RKO (cell line): ENCODE measurements at places on chromosomes 2 and 18.
A peak's percentile ranks its signal among the peaks of the same experiment; 100 is the strongest.

DNA sequence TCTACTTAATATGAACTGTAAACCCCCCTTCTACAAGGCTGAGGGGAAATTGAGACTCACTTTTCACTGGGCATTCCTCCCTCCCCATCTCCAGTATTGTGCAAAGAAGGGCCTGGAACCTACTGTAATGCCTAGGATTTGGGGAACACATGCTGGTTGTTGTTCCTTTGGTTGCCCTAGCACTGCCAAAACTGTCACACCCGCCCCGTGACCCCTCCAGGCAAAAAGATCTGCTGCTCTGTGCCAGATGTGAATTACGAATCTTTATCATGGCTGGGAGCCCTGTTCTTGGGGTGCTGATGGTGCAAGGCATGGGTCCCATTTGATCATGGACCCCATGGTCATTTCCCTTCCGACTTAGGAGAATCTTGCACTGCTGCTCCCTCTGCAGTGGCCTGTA, 95.4 kb downstream of the CABLES1 start:
- DNase-seq: no peak

DNA sequence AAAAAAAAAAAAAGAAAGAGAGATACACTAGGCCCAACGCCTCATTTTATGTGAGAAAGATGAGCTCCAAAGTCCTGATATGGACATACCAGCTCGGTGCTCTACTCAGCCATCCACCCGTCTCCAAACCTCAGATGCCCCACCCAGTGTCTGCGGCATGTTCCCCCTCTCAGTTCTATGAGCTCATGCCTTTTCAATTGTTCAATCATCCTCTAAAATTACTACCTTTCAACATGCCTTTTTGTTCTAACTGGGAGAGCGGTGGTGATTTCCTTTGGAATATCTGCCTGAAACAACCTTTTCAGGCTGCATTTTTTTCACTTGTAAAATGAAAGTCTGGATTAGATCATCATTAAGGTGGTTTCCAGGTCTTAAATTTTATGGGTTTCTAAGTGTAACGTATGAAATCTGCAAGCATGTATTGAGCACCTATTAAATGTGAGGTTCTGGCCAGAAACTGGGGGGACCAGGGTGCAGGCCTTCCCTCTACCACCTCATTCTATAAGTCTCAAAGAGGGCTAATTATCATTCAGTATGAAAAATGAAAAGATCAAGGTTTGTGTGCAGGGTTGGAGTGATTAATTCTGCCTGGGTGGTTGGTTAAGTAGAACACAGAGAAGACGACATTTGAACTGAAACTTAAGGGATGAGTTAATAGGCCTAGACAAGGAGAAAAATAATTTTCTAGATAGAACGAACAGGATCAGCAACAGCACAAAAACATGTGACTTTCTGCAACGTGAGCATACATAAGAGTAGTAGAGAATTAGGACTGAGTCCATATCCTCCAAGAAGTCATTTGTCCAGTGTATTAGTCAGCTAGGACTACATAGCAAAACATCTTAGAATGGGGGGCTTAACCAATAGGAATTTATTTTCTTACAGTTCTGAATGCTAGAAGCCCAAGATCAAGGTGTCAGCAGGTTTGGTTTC, 87.4 kb upstream of the GLS start:
- no peak for DNase-seq

- DNase-seq: no peak
Observed at GRCh38 chr2:62202019-62202722, 6.3 kb downstream of the B3GNT2 start.

- DNase-seq: peak; percentile 17
Observed at GRCh38 chr2:190409616-190410015, 1.5 kb downstream of the MFSD6 start.

DNA sequence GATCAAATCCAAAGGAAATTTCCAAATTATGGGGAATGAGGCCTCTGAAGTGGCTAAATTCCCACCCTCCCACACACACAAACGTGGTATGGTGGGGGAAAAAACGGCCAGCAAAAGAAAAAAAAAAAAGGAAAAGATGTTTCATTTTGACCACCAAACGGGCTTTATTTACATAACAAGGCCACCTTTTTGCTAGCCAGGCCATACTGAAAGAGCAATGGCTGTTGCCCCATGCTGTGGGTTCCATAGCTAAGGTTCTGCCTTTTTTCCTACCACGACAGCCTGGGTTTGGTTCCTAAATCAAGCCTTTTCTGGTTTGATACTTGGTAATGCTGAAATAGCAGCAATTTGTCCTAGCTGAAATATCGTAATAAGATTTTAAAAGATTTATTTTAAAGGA, 14.0 kb upstream of the IL1B start:
- DNase-seq: no peak

- DNase-seq: no peak
Observed at GRCh38 chr2:198630384-198630783, 826.0 kb downstream of the PLCL1 start.

- DNase-seq: peak; percentile 27
Observed at GRCh38 chr18:27298214-27298804, 113.2 kb upstream of the CHST9 start.

DNA sequence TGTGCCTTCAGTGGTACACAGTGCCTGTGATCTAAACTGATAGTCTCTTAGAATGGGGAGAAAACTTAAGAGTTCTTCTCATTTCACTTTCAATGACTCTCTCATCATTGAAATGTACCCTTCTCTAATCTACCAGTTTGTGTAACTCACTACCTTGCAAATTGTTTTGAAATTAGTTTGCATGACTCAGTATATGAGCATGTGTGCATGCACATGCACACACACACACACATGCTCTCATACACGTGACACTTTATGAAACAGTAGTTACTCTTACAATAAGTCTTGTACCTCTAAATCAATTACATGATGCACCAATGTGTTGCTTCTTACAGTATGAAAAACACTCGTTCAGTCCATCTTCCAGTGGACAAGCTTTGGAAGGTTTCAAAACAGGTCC, 10.6 kb downstream of the LYPD6B start:
- no peak for DNase-seq

DNA sequence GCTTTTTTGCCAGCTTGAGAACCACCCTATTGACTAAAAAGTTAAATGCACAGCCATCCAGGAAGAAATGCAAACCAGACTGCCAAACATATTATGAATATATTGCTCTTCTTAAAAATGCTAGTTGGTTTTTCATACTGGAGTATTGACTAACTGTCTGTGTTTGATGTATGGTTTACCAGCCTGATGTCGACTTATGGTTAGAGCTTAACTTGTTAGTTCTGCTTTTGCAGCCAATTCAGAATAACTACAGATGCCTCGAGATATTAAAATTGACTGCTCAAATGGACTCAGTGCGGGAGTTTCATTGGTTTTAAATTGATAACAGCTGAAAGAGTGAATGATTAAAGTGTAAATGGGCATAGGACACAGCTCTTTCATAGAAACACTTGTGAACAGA, 369.8 kb downstream of the ARHGAP15 start:
- DNase-seq: no peak

DNA sequence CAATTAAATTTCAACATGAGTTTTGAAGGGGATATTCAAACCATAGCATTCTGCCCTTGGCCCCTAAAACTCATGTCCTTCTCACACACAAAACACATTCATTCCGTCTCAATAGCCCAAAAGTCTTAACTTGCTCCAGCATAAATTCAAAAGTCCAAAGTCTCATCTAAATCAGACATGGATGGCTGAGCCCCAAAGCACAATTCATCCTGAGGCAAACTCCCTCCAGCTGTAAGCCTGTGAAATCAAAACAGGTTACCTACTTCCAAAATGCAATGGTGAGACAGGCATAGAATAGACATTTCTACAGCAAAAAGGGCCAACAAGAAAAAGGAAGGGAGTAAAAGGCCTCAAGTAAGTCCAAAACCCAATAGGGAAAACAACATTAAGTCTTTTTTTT, 245.8 kb downstream of the TTC32 start:
- DNase-seq: no peak

GRCh38 chr2:207787017-207787416, 17.3 kb upstream of the FZD5 start:
- no peak for DNase-seq

DNA sequence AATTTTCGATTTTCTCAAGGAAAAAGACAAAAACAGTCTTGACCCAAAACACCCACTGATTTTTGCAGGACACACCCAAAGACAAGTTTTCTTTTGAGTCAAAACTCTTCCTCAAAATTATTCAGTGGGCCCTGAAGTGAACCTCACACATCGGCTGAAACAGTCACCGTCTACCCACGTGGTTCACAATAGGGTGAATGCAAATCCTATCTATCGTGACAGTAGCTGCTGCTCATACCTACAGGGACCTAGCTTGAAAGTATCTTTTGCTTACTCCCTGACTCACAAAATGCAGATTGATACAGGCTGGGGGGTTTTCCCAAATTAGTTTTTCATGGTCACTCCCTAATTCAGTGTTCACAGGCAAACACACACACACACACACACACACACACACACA, 10.7 kb upstream of the CD226 start:
- DNase-seq: no peak

DNA sequence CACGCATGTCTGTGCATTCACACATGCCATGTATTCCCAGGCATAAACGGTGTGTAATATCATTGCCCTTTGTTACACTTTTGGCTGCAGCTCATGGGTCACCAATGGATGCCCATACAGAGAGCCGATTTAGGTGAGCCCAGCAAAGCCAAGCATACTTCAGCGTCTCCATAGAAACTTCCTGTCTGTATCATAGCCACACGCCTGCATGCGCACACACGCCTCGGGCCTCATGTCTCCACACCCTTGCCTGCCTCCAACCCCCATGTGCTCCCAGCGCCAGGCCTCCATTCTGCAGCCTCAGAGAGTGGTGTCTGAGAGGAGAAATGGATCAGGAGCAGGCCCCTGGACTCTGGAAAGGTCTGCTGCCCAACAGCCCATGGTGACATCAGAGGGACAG, 33.5 kb upstream of the SELENOI start:
- DNase-seq: no peak
